CD4-positive, alpha-beta T cell treated with Interleukin-15 for 4 hours (primary cell): ENCODE measurements at places on chromosomes 12 and 14.

GRCh38 chr12:43749016-43749415, 9.6 kb downstream of the PUS7L start:
- no peak for DNase-seq

- peak; percentile 60 for DNase-seq
Measured at GRCh38 chr12:52879394-52880351, 25.2 kb downstream of the KRT8 start.

- no peak for DNase-seq
Measured at GRCh38 chr12:830111-830867, 77.9 kb downstream of the WNK1 start.

- no peak for DNase-seq
Measured at GRCh38 chr14:78345131-78345744, 175.1 kb downstream of the NRXN3 start.

DNA sequence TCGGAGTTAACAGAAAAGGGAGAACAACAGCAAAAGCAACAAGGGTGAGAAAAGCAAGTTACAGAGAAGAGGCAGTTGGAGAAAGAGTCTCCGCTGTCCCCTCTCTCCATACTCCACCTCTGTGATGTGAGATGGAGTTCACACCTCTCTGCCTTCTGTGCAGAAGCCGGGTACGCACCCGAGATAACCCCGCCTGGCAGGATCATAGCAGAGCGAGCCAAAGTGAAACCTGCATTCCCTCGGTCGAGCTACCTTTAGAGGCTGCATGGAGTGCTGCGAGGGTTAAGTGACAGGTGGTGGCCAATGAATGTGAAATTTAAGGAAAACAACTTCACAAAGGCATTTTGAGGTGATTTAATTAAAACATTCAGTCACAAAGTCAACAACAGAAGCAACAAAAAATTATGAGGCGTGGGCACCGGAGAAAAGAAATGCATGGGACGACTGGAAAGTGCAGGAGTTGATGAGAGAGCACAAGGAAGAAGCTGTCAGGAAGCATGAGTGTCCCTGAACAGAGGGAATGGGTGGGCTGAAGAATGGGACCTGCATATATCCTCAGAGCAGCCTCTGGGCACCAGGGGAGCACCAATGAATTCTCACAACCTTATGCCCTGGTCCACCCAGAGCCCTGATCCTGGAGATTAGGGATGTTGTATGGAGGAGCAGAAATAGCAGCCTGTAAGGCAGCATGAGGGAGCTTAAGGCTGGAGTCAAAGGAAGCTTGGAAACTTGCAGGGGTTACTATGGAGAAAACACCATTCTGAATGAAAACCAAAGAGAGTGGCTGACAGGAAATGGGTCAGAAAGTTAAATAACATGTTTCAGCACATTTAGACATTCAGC, 208.3 kb downstream of the EMP1 start:
- DNase-seq = no peak

- peak; percentile 94 for DNase-seq
Measured at GRCh38 chr14:105480807-105481801, 5.6 kb upstream of the CRIP1 start.

- no peak for DNase-seq
Measured at GRCh38 chr14:91577632-91578233, 67.6 kb upstream of the PPP4R3A start.

- DNase-seq = no peak
Measured at GRCh38 chr12:68428211-68428610, 96.0 kb upstream of the MDM1 start.

GRCh38 chr14:29462321-29462720, 465.3 kb downstream of the PRKD1 start:
- DNase-seq = no peak

GRCh38 chr12:120836114-120836684, 68.0 kb downstream of the SPPL3 start:
- no peak for DNase-seq

- DNase-seq = no peak
Measured at GRCh38 chr14:68619790-68620574, 172.9 kb downstream of the ZFP36L1 start.

DNA sequence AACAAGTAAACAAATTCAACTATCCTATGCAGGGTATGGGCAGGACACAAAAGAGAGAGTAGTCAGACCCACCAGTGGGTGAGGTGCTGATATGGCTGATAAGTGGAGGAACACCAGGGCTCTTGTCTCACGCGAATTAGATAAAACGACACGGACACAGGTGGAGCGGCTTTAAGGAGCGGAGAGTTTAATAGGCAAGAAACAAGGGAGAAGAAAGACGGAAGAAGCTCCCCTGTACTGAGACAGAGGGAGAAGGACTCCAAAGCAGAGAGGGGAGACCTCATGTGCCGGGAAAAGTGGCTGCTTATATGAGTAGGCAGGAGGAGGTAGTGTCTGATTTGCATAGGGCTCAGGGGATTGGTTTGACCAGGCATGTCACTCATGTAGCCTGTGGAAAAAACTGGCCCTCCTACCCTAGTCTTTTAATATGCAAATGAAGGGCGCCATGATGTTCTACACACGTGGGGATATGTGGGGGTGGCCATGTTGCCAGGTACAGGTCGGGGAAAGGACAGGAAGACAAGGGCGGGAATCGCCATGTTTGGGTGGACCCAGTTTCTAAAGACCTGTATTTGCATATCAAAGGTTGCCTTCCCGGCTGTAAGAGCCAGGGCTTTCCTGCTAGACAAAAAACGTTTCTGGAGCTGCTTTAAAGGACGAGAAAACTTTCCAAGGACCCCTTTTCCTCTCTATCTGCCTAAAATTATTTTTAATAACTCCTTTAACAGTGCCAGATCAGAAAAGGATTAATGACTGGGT, 28.8 kb downstream of the RPGRIP1 start:
- peak; percentile 82 for DNase-seq

GRCh38 chr12:97142737-97143410, 235.8 kb downstream of the NEDD1 start:
- no peak for DNase-seq

GRCh38 chr12:52087961-52088820, 8.7 kb downstream of the SMIM41 start:
- DNase-seq = no peak
